ENCODE measurements at places on chromosomes 3 and 15.

- H3K27me3 ChIP-seq = peaks cover 26% of the 10 kb centered on the region
- no peak overlapping the region for H3K4me3 ChIP-seq
- H3K4me1 ChIP-seq = no peaks in the 10 kb centered on the region
Observed at GRCh38 chr3:193997228-193998122, 138.5 kb upstream of the HES1 start.

- H3K36me3 ChIP-seq = no peaks in the 10 kb centered on the region
- DNase-seq = no peak
- H3K27me3 ChIP-seq = no peaks in the 10 kb centered on the region
- peaks cover 12% of the 10 kb centered on the region for H3K4me1 ChIP-seq
Observed at GRCh38 chr3:134807189-134807588, 12.1 kb downstream of the EPHB1 start.

GRCh38 chr3:183155499-183155898 lies 7.0 kb downstream of the LAMP3 start:
- no peaks in the 10 kb centered on the region for H3K36me3 ChIP-seq
- H3K27ac ChIP-seq = no peak overlapping the region
- DNase-seq = no peak
- H3K27me3 ChIP-seq = no peaks in the 10 kb centered on the region

DNA sequence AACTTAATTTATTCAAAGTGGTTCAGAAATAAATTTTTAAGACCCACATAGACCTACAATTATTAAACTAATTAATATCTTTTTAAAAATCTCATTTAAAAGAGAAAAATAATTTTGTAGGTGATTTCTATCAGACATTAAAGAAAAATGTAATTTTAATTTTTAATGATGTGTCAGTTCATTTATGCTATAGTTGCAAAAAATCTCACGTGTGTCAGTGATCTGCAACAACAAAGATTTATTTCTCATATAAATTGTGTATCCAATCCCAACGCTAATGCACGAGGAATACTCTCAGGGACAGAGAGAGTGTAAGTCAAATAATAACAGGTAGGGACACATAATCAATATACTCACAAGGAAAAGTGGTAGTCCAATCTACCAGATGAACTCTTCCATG lies 456.6 kb upstream of the CCDC54 start:
- H3K4me3 ChIP-seq = no peak overlapping the region
- no peaks in the 10 kb centered on the region for H3K36me3 ChIP-seq
- H3K27me3 ChIP-seq = no peaks in the 10 kb centered on the region
- H3K27ac ChIP-seq = no peak overlapping the region
- H3K4me1 ChIP-seq = no peaks in the 10 kb centered on the region

DNA sequence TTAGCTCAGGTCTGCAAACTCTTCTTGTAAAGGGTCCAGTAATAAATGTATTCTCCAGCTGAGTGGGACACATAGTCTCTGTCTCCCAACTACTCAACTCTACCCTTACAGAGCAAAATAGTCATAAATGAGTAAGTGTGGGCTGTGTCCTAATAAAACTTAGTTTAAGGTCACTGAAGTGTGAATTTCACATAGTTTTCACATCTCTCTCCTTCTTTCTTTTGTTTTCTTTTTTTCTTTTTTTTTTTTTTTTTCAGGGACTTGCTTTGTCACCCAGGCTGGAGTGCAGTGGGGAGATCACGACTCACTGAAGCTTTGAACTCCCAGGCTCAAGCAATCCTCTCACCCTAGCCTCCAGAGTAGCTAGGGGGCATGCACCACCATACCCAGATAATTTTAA lies 1.9 kb upstream of the ACTL6A start:
- DNase-seq = no peak
- H3K36me3 ChIP-seq = no peaks in the 10 kb centered on the region
- H3K27me3 ChIP-seq = no peaks in the 10 kb centered on the region
- no peak overlapping the region for H3K4me3 ChIP-seq
- H3K27ac ChIP-seq = no peak overlapping the region

GRCh38 chr15:73927003-73927475 lies 777 bp downstream of the LOXL1 start:
- peaks cover 86% of the 10 kb centered on the region for H3K4me1 ChIP-seq
- H3K36me3 ChIP-seq = no peaks in the 10 kb centered on the region
- peak overlapping the region; percentile 37 for H3K27ac ChIP-seq
- DNase-seq = peak; percentile 42

DNA sequence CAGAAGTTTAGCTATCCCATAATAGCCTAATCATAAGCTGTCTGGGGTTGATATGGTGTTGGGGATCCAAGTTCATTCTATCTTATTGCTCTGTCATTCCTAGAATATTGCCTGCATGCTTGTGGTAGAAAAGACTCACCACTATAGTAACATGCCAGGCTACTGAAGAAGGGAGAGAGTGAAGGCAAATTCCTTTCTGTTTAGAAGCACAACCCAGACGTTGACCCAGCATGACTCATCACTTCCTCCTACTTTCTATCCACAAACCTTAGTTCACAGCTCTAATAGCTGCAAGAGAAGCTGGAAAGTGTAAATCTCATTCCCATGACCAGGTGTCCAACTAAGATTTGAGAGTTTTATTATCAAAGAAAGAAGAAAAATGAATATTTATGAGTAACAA lies 57.8 kb upstream of the NMD3 start:
- H3K27ac ChIP-seq = no peak overlapping the region
- no peak for DNase-seq
- H3K4me1 ChIP-seq = no peaks in the 10 kb centered on the region
- no peaks in the 10 kb centered on the region for H3K27me3 ChIP-seq
- no peak overlapping the region for H3K4me3 ChIP-seq

All from CD4-positive, alpha-beta T cell (primary cell).